ENCODE measurements at places on chromosomes 7 and 10.

GRCh38 chr7:45347804-45348203 is 190.2 kb downstream of the RAMP3 start:
- H3K27me3 ChIP-seq, result peaks cover 7% of the 10 kb centered on the region

DNA sequence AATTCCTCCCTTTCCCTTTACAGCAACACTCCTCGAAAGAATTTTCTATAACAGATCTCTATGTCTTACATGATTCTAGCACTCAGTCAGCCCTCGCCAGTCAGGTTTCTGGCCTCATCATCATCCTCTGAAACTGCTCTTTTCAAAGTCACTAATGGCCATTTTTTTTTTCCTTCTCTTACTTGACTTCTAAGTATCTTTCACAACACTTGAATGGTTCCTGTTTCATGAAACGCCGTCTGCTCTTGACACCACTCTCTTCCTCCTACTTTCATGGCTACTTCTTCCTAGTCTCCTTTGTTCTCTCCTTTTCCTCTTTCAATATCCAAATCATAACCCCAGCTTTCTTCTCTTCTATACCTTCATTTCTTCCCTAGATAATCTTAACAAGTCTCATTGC is 100.5 kb upstream of the NRP1 start:
- no peak overlapping the region for H3K27ac ChIP-seq
- no peak overlapping the region for H3K4me3 ChIP-seq
- H3K27me3 ChIP-seq, result no peaks in the 10 kb centered on the region
- H3K36me3 ChIP-seq, result no peaks in the 10 kb centered on the region

- H3K36me3 ChIP-seq, result no peaks in the 10 kb centered on the region
- H3K27me3 ChIP-seq, result no peaks in the 10 kb centered on the region
- H3K4me1 ChIP-seq, result peaks cover 8% of the 10 kb centered on the region
- DNase-seq, result no peak
- no peak overlapping the region for H3K27ac ChIP-seq
Measured at GRCh38 chr7:77184463-77184862, 15.2 kb downstream of the FGL2 start.

DNA sequence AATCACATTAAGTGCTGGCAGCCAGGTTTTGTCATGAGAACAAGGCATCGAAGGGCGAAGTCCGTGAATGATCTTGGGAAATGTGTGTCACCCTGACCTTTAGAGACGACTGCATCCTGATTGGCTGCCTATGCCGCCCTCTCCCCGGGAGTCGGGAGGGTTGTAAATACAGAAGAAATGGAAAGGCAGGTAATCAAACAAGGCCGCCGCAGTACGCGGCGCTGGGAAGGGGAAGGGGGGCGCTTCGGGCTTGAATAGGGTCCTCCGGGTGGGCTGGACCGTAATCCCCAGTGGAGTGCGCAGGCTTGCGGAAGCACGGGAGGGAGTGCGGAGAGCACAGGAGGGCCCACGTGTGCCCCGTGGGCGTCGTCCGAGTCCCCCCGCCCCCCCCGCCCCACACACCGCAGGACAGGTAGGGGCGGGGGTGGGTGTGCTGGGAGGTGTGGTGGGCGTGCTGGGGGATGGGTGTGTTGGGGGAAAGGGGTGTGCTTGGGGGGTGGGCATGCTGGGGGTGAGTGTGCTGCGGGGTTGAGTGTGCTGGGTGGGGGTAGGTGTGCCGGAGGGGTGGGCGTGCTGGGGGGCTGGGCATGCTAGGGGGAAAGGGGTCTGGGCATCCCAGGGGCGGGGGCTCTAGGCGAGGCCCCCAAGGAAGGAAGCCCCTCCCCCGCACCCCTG is 169.4 kb downstream of the ARHGAP12 start:
- H3K36me3 ChIP-seq, result peaks cover 3% of the 10 kb centered on the region
- H3K4me1 ChIP-seq, result peaks cover 13% of the 10 kb centered on the region
- no peaks in the 10 kb centered on the region for H3K27me3 ChIP-seq
- DNase-seq, result peak; percentile 47
- H3K4me3 ChIP-seq, result peak overlapping the region; percentile 90
- H3K27ac ChIP-seq, result peak overlapping the region; percentile 91

DNA sequence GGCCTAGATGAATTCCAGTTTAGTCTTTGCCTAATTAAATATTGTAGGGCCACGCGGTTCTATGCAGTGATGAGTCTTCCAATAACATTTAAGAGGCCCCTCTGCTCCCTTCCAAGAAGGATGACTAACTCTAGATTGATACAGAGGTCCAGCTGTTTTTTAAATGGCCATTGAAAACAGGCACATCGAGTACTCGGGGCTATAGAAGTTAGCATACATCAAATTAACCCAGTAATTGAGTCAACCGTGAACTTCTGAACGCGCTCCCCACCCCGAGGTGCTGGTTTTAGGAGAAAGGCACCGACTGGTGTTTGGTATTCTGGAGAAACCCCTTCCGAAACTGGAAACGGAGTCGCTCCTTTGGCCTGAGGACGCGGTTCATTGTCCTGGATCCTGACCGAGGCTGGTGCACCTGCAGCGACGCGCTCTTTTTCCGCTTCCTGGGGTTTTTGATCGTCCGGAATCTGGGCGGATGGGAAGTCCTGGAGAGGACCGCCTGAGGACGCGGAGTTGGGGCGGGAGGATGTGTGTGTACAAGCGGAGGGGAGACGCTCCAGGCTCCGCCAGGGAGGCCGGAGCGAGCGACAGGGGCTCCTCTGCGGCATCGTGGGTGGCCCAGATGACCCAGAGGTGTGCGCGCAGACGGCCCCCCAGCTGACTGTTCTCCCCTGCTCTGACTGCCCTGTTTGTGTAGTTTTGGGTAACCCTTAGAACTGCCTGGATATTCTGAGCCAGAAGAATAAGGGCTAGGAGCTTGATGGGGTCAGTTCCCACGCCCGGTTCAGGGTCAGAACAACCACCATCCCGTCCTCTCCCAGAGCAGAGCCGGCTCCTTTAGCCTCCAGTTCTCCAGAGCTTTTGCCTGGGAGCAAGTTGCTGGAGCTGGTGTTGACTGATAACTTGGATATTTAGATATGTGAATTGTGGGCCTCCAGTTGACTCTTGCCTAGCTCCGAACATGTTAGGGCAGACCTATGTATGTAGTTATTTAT is 711 bp downstream of the FAM221A start:
- H3K4me1 ChIP-seq, result peaks cover 20% of the 10 kb centered on the region
- H3K27me3 ChIP-seq, result no peaks in the 10 kb centered on the region
- peak overlapping the region; percentile 43 for H3K27ac ChIP-seq
- DNase-seq, result peak; percentile 26
- H3K36me3 ChIP-seq, result peaks cover 4% of the 10 kb centered on the region

DNA sequence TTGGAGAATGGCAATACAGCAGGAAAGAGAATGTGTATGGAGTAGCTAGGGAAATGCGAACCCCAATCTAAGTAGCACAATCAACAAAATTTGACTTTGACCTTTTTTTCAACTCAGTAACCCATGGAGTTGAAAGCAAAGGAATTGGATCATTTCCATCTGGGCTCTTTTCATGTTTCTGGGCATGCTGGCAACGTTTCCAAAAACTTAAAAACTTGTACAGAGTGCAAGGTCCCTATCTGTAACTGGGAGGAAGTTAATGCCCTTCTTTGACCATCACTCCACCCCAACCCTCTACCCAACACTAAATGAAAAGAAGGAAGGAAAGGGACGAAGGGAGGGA is 1.3 kb upstream of the HIBADH start:
- H3K4me1 ChIP-seq, result peaks cover 14% of the 10 kb centered on the region
- no peaks in the 10 kb centered on the region for H3K36me3 ChIP-seq
- no peaks in the 10 kb centered on the region for H3K27me3 ChIP-seq
- H3K4me3 ChIP-seq, result peak overlapping the region; percentile 85

DNA sequence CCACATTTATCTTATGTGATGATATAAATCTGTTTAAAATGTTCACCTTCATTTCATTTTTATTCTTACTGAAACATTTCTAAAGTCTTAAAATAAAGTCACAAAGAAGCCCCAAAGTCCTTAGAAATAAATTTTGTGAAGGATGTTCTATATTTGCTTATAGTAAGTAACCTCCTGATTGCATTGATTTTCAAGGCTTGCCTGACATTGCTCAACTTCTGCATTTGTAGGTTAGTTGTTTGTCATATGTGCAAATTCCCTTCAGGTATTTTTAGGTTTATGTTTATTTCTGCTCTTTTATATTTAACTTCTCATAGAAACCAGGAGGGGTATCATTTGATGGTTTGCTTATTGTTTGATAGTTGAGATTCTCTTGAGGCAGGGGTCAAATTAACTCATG is 417.8 kb downstream of the ARL4A start:
- no peak overlapping the region for H3K4me3 ChIP-seq
- H3K27me3 ChIP-seq, result no peaks in the 10 kb centered on the region
- no peaks in the 10 kb centered on the region for H3K36me3 ChIP-seq
- H3K4me1 ChIP-seq, result peaks cover 14% of the 10 kb centered on the region
- H3K27ac ChIP-seq, result no peak overlapping the region

DNA sequence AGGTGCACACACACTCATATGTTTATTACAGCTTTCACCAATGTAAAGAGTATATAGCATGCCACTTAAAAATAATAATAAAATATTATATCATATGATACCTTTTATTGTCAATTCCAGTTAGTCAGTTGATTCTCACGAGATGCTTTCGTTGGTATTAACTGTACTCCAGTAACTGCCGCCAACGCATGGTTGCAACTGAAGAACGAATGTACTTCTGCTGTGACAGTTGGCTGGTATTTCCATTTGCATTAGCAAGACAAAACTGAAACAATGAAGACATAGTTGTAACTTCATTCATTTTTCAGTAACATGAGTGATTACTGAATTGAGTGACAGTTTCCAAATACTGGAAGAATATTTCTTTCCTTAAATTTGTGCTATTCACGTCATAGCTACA is 70.5 kb upstream of the PRKCQ start:
- no peak overlapping the region for H3K4me3 ChIP-seq
- DNase-seq, result no peak
- H3K27ac ChIP-seq, result no peak overlapping the region
- H3K4me1 ChIP-seq, result no peaks in the 10 kb centered on the region
- no peaks in the 10 kb centered on the region for H3K27me3 ChIP-seq

- H3K27ac ChIP-seq, result no peak overlapping the region
- H3K36me3 ChIP-seq, result peaks cover 12% of the 10 kb centered on the region
- H3K4me3 ChIP-seq, result no peak overlapping the region
Measured at GRCh38 chr7:17307558-17307957, 9.1 kb downstream of the AHR start.

GRCh38 chr10:125084614-125085257 is 75.6 kb downstream of the CTBP2 start:
- H3K27me3 ChIP-seq, result peaks cover 52% of the 10 kb centered on the region
- H3K36me3 ChIP-seq, result no peaks in the 10 kb centered on the region
- no peak overlapping the region for H3K27ac ChIP-seq
- no peaks in the 10 kb centered on the region for H3K4me1 ChIP-seq

DNA sequence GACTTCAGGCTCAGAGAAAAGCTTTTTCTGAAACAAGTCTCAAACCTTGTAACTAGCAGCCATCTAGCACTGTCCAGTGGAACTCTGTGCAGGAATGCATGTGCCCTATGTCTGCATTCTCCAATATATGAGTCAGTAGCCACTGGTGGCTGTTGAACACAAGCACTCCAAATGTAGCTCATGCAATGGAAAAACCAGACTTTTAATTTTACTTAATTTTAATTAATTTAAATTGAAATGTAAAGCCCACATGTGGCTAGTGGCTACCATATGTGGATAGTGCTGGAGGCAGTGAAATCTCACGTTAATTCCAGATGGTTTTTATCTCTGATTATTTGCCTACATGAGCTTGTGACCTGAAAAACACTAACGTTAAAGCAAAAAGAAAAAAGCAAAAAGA is 225.1 kb downstream of the GATA3 start:
- H3K27ac ChIP-seq, result no peak overlapping the region
- DNase-seq, result no peak
- no peaks in the 10 kb centered on the region for H3K36me3 ChIP-seq

- H3K36me3 ChIP-seq, result no peaks in the 10 kb centered on the region
- DNase-seq, result no peak
- peaks cover 11% of the 10 kb centered on the region for H3K27me3 ChIP-seq
- no peak overlapping the region for H3K4me3 ChIP-seq
- no peaks in the 10 kb centered on the region for H3K4me1 ChIP-seq
- H3K27ac ChIP-seq, result no peak overlapping the region
Measured at GRCh38 chr7:132685277-132685676, 109.0 kb upstream of the PLXNA4 start.

DNA sequence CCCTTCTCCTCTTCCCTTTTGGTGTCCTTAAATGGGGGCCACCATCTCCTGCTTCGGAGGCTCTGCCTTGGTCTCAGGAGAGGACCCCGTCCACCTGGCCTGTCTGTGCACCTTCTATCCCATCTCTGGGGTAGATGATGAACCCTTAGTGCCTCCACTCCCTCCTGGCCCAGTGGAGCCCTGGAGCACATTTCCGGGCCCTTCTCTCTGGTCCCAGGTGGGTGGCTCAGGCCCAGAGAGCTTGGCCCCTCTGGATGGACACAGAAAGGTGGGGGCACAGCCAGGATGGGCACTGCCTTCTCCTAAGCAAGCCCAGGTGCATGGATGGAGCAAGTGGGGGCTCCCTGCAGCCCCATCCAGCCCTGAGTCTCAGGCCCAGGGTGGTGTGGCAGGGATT is 121.4 kb upstream of the RET start:
- no peak for DNase-seq
- H3K4me3 ChIP-seq, result no peak overlapping the region
- no peak overlapping the region for H3K27ac ChIP-seq
- peaks cover 5% of the 10 kb centered on the region for H3K27me3 ChIP-seq

- no peak overlapping the region for H3K4me3 ChIP-seq
- DNase-seq, result no peak
- peaks cover 9% of the 10 kb centered on the region for H3K36me3 ChIP-seq
- no peak overlapping the region for H3K27ac ChIP-seq
- peaks cover 5% of the 10 kb centered on the region for H3K27me3 ChIP-seq
Measured at GRCh38 chr7:36708767-36709166, 15.5 kb downstream of the AOAH start.

DNA sequence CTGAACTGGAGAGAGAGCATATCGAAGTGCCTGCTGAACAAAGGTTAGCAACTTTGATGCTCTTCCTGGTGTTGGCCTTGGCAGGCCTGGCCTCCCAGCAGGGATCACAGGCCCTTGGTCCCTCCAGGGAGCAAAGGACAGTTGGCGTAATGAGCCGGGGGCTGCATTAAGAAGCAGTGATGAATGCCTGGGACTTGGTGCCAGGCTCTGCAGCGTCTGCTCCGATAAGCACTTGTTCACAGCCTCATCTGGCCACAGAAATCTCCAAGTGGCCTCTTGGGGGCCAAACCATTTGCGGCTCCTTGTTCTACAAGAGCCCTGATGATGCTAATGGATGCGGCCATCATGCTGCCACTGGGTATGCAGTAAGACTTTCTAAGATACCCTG is 31.8 kb downstream of the CRHR2 start:
- peaks cover 8% of the 10 kb centered on the region for H3K36me3 ChIP-seq
- no peak overlapping the region for H3K27ac ChIP-seq
- no peaks in the 10 kb centered on the region for H3K27me3 ChIP-seq
- H3K4me3 ChIP-seq, result no peak overlapping the region
- no peak for DNase-seq
- H3K4me1 ChIP-seq, result no peaks in the 10 kb centered on the region

DNA sequence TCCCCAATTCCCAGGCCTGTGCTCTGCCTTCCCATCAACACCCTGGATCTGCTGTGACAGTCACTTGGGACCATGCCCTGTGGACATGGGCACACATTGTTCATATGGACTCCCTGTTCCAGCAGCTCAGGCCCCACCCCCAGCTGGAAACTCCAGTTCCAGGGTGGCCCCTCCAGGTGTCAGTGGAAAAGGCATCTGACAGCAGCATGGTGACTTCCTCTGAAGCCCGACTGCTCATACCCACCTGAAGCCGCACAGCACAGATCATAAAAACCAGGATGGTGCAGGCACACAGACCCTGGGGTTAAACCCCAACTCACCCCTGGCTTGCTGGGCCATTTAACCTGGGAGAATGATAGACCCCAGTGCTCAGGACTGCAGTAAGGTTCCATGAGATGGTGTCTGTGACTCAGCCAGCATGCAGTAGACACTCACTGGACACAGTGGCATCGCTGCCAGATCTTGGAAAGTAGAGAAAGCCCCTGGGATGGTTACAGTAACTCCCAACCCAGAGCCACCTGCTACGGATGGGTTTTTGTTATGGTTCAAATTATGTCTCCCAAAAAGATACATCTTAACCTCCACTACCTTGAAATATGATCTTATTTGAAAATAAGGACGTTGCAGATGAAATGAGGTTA is 72.6 kb upstream of the NANOS1 start:
- no peak overlapping the region for H3K27ac ChIP-seq
- H3K4me3 ChIP-seq, result no peak overlapping the region
